ENCODE measurements at places on chromosomes 7 and 10.

DNA sequence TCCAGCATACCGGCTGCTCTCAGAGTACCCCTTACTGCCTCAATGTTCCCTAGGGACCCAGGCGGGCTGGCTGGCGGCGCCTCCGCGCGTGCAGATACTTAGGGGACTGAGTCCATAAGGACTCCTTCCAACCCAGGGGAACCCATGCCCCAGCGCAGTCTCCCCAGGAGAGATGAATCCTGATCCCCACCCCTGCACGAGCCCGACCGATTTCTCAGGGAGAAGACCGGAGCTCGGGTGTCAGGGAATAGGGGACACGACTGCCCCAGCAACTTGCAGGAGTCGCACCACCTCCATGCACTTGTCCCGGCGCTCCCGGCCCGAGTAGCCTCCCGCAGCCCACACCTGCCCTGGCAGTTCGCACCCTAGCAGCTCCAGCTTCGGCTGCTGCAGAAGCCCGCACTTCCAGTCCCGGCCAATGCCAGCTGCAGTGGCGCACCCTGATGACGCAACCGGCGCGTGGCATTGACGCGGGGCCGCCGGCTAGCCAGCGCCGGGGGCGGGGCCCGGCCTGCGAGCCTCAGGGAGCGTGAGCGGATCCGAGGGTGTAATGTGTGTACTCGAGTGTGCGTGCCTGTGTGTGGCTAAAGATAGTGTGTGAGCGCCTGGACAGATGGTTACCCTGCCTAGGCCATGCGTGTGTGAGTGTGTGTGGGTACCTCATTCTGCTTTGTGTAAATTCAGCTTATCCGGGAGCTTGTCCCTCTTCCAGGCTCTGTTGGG, at the start of gene GPAM:
TSS of gene GPAM (minus strand) at position 437 of the 723 bp plus-strand sequence. CDS start 1,981 bp downstream, outside the sequence.
- peak; percentile 80 for DNase-seq

DNA sequence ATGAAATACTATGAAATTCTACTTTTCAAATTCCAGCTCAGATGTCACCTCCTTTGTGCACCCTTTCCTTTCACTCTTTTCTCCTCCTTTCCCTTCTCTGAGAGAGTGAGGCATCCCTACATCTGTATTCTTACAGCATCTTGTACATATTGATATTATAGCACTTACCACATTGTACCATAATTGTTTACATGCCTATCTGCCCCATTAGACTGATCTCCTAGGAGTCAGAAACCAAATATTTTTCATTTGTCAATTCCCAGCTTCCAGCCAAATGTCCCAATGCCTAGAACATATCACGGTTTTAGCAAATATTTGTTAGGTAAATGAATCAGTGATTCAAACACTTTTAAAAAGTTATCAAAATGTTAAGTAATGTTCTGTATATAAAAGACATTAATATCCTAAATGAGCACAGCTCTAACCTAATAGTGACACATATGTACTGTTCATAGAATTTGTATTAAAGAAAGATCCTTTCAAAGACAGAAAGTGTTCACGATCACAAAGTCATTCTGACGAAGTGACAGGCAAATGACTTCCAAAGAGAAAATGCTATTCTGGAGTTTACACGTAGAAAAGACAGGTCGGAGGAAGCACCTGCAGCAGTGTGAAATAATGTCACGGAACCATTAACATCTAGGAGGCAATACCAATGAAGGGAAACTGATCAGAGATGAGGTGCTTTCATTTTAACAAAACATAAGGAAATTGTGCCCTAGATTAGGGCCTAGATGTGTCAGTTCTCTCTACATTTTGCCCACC, 774.2 kb downstream of the MAGI2 start:
- no peak for DNase-seq

DNA sequence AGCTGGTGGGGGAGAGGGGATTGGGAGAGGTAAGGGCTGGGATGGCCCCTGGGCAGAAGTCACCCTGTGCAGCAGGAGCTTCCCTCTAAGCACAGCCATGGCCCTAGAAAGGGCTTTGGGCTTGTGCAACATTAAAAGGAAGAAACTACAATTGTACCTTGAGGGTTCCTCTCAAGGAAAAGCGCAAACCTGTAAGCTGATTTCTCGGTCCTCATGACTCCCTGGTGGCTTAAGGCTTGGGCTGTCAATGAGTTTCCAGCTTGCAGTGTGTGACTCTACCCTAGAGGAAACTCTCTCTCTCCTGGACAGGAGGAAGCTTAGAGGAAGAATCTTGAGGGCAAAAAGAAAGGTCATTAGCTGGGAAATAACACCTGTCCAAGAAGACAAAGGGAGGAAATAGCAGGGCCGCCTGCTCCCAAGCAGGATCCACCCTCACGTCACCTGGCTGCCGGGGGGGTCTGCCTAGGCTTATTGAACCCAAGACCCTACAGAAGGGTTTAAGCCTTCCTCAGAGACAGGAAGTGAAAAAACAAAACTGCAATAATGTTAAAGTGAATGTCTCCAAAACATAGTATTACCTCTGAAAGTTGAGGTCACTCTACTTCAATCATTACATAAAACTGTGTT, 112.5 kb downstream of the WDR11 start:
- DNase-seq, result no peak

DNA sequence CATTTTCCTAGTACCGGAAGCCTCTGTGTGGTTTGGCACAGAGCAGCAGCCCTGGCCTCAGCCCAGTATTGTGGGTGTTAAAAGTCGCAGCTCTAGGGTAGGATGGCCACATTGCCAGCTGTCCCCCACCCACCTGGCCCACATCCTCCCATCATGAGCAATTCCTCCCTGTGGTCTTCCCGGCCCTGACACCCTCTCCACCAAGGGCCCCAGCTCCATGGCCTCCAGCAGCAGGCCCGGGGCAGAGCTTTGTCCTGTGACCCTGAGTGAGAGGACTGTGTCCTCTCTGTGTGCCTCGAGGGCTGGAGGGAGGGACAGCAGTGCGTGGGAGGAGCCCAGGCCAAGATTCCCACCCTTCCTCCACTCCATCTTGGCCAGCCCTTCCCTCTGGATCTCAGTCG, 93.7 kb downstream of the MYL10 start:
- no peak for DNase-seq

GRCh38 chr7:151859111-151859947, 17.6 kb downstream of the PRKAG2 start:
- no peak for DNase-seq

GRCh38 chr10:131203456-131204357, 107.8 kb downstream of the TCERG1L start:
- DNase-seq, result no peak

- DNase-seq, result peak; percentile 13
These were observed 328.9 kb downstream of the RPS24 start for GRCh38 chr10:78362406-78363022.

- peak; percentile 4 for DNase-seq
These were observed 217.8 kb upstream of the HPS1 start for GRCh38 chr10:98664329-98665042.

DNA sequence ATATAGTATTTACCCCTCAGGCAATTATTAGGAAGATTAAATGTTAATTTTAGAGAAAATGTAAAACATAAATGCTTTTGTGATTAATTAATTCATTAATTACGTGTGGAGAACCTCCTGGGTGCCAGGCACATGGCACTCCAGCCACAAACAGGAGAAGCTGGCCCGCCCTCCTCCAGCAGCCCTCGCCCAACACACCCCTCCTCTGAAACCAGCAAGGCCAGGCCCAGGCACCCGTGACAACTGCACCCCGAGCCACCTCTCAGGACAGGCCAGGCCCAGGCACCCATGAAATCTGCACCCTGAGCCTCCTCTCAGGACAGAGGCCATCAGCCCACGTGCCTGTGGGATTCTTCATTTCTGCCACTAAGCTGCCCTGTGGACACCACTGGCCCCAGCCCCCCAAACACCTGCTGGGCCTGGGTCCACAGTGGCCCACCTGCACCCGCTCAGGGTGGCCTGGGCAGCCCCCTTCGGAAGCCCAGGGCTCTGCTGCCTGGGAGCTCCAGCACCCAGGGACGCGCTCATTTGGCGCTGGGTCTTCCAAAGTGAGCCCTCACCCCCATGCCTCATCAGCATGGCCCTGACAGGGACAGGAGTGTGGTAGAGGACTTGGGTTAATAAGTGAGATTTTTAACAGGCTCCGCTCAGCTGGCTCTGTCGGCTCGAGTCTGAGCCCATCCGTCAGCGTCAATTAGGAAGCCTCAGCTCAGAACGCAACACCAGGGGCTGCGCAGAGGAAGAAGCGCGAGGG, 482.1 kb downstream of the DNAJB6 start:
- DNase-seq, result no peak

- DNase-seq, result no peak
These were observed 274.9 kb upstream of the NEBL start for GRCh38 chr10:21171936-21172541.

Data from GM04504 (cell line).